Midbrain (tissue), 1 donor: ENCODE measurements at places on chromosomes 7 and 10.

GRCh38 chr7:4079366-4079765, 602.7 kb upstream of the FOXK1 start:
- no peak for DNase-seq

GRCh38 chr7:99375070-99375807, 709 bp downstream of the ARPC1B start:
- peak; percentile 41 for DNase-seq

GRCh38 chr10:77622889-77623291, 14.7 kb downstream of the KCNMA1 start:
- DNase-seq, result peak; percentile 26

DNA sequence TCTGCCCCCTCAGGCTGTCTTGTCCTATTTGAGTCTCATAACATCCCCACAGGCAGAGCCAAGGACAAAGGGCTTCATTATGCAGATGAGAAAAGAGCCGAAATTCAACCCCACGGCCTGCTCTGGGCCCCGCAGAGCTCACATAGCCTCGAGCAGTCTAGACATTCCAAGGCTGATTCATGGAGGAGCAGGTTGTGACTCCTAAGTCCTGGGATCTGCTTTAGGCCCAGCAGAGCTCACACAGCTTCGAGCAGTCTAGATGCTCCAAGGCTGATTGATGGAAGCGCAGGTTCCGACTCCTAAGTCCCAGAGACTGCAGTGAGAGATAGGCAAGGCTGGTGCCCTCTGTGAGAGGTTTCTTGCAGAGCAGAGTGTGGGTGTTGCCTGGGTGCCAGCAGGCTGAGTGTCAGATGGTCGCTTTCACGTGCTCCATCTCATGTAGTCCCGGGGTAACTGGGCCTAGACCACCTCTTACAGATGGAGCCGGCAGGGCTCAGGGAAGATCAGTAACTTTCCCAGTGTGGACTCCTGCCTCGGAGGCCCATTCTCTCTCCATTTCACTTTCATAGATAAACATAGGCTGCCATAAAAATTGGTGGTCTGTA, 436.1 kb upstream of the FOXK1 start:
- DNase-seq, result no peak

DNA sequence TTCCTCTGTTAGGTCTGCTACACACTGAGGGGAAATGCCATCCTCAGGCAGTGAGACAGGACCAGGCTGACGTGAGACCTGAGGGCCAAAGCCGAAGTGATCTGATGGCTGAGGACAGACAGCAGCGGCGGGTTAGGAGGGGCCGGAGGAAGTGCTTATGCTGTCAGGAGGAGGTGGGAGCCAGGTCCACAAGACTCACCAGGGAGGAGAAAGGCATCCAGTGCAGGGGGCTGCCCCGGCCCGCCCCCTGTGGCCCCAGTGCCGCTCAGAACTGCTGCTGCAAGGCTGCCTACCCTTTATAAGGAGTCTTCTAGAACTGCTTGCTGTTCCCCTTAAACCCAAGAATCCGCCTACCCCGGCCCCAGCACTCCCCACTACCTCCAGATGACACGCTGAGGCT, 19.8 kb downstream of the AKR1E2 start:
- DNase-seq, result no peak

- peak; percentile 31 for DNase-seq
Observed at GRCh38 chr10:124152139-124153022, 59.0 kb upstream of the CHST15 start.

DNA sequence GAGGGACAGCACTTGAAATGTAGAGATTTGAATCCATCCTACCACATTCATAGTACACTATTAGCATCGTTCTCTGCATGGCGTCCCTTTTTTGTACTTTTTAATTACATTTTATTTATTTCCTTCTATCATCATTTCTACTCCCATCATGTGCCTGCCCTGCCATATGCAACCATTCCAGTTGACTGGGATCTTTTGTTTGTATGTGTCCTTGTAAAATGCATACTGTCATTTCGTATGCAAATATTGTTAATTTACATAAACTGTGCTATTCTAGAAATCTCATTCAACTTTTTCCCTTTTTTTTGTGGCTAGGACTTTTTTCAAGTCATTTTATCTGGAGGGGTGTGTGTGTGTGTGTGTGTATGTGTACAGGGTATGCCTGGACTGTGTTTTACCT, 57.9 kb downstream of the RAB11FIP2 start:
- DNase-seq, result no peak

DNA sequence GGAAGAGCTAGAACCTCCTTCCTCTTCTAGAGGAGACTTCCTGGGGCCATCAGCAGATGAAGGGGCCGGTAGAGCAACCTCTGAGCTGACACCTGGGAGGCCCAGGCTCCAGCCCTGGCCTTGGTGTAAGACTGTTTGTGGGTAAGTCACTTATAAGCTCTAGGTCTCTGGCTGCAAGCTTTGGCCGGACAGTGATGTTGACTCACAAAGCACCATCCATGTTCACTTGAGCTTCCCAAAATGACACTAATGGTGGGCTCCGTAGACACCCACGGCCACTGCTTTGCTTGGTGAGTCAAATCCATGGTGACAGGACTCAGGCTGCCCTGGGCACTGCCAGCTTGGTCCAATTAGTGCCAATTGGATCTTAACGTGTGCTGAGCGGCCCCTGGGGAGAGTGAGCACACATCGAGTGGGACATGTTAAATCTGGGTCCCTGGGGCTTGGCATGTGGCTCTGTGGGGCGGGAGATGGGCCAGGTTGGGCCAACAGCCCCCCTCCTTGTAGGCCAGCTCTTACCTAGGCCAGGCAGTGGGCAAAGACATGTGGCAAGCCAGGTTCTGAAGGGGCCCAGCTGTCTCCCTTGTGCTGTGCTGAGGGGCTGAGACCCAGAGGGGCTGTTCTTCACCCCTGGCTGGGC, 16.7 kb downstream of the NEURL1 start:
- no peak for DNase-seq

DNA sequence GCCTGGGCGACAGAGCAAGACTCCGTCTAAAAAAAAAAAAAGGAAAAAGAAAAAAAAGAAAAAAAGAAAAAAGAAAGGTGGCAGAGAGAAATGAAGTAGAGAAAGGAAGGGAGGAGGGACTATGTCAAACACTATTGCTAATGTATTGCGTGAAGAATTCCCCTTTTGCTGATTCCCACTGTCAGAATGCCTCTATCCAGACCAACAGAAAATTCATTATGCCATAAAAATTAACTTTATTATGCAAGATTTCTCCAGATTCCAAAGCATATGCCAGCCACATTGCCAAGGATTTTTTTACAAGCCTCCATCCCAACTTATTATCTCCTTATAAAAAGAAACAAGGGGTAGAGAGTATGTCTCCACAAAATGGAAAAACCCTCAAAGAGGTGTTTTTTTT, 209.3 kb downstream of the MTERF1 start:
- no peak for DNase-seq

- DNase-seq, result no peak
Observed at GRCh38 chr7:128094686-128095085, 63.4 kb upstream of the LRRC4 start.

DNA sequence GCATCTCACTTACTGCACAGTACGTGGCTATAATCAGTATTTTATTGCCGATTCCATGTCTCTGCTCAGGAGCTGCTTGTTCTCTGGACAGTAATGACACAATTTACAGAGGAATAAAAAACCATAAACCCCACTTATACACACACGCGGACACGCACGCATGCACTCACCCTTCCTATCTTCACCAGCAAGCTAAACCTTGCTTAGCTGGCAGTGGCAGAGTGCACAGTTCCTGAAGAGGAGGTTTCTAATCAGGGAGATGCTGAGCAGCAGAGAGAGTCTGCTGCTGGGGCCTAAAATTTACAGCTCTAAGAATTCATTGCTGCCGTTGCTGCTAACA, 66.3 kb downstream of the SND1 start:
- no peak for DNase-seq

DNA sequence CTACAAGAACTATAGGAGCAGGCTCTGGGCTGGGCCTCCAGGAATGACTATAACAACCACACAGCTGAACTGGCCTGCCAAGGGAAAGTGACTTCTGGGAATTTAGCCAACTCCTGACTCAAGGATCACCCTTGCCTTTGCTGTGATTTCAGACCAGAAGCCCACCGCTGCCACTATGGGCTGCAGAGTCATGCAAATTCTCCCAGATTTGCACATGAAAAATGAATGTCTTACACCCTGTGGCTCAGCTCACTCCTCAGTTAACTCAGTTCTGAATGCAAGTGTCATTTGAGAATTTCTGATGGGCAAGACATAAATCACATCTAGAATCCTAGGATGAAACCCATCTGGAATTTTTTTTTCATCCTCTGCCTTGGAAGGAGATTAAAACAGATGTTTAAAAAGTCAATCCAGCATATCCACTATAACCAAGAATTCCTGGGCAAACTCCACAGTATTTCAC, 186.5 kb upstream of the BET1 start:
- DNase-seq, result no peak

DNA sequence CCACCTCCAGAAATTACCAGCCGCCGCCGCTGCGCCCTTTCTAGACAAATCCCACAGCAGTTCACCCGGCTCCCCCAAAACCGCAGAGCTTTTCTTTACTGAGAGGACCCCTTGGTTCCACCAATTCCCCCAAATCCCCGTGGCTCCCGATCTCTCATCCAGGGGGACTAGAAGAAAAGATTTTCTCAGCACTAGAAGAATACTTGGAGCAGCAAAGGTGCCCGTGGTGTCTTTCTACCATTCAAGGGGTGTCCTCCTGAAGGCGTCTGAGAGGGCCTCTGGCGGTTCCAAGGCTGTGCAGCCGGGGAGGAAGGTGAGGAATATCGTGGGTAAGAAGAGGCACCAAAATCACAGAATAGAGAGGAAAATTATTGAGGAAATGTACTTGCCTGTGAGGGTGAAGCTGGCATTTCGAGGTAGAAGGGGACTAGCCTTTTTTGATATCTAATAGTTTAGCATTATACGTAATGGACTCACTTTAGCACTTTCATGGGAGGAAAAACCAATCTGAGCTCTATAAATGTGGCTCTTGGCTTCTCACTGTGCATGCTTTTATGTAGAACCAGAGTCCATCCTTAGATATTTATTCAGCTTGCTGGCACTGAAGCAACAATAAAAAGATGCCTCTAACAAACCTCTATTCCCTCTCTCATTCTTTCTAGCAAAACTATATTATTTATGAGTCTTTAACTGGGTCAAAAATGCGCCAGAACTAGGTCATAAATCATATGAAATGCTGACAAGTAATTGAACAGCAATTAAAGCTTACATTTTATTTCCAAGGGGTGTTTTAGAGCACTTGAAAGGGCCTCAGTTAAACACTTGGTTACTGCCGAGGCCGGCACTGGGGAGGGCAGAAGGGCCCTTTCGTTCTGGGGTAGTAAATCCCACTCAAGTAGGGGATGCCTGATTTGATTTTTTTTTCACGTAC, 13.8 kb upstream of the HOXA2 start:
- DNase-seq, result no peak

GRCh38 chr10:103568505-103568904, 75.0 kb downstream of the NEURL1 start:
- DNase-seq, result no peak

GRCh38 chr7:1702652-1703051, 32.6 kb downstream of the ELFN1 start:
- DNase-seq, result no peak

- DNase-seq, result no peak
Observed at GRCh38 chr7:36245684-36246299, 92.7 kb downstream of the EEPD1 start.

DNA sequence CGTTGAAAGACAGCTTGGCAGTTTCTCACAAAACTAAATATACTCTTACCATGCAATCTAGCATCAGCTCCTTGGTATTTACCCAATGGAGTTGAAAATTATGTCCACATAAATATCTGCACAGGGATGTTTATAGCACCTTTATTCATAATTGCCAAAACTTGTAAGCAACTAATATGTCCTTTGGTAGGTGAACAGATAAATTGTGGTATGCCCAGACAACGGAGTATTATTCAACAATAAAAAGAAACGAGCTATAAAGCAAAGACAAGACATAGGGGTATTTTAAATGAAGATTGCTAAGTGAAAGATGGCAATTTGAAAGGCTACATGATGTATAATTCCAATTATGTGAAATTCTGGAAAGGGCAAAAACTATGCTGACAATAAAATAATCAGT, 162.5 kb upstream of the PTN start:
- DNase-seq, result no peak

DNA sequence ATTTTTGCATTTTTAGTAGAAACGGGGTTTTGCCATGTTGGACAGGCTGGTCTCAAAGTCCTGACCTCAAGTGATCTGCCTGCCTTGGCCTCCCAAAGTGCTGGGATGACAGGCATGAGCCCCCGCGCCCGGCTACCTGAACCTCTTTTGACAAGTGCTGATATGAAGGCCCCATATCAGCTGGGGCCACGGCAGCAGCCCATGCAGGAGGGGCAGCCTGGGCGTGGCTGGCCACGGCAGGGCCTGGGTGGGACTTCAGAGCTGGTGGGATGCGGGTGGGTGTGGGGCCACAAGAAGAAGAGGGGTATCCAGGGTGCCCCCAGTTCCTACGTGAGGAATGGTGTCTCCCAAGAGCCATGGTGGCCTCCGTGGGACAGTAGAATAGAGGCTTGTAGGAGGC, 6.9 kb downstream of the LRRC27 start:
- no peak for DNase-seq

DNA sequence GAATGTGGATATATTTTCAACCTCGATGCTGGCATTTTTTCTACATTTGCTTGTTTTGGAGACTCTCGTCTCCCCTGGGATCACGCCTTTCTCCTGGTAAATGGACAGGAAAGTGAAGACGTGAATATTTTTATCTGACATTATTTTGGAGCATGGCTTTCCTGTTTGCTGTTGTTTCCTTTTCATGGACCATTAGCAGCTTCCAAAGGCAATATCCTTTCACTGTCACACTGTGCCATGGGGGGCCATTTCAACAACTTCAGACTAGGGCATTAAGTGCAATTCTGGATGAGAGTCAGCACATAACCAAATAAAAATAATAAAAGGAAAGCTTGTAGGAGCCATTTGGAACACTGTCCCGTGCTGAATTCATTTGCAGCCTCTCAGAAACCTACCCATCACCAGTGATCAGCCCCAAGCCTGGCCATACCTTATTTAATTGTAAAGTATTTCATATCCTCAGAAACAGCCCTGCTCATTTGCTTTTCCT, 75.9 kb upstream of the NEUROD6 start:
- no peak for DNase-seq

DNA sequence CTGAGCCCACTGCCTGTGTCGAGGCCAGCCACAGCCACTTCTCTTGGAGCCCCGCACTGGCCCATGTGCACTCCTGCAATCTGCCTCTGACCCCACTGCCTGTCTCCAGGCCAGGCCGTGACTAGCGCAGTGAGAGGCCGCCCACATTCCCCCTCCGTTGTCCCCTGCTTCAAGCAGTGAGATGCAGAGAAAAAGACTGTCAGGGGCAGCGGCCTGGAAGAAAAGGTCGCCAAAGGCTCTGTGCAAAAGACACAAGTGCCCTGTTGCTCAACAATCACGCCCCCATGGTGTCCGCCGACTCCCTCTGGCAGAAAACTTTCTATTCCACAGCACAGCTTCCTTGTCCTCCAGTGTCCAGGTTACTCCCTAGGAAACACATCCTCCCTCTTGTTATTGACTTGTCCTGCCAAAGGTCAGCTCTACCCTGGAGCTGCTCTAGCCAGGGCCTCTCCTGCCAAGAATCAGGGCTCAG, 9.9 kb downstream of the FAM131B start:
- no peak for DNase-seq
